ENCODE measurements at places on chromosomes 7 and 10.

DNA sequence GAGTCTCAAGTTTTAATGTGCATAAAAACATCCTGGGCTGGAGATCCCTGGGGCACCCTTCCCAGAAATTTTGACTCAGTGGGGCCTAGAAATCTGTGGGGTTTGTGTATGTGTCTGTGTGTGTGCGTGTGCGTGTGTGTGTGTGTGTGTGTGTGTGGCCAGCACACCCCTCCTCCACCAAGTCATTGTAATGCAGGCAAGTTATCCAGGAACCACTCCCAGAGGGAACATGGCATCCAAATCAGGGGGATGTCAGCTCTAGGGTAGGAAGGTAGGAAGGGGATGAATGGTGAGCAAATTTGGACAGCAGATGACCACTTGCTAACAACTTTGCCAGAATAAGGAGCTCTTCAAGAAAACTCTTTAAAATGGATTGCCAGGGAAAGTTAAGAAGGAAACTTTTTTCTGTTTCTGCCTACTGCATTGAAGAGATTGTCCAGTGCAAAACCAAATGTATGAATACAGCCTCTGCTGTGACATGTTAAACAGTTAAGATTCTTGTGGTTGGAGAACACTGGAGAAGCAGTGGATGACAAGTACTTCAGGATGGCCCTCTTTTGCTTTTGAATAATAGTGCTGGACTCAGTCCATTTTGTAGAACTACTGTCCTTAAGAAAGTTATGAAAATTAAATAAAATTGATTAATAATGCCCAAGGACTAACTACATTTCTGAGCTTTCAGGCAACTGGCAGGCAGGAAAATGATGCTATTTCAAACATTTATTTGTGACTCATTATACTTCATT, 12.3 kb downstream of the STAMBPL1 start:
- no peak for DNase-seq

- DNase-seq = no peak
Observed at GRCh38 chr10:100873146-100873826, 39.5 kb upstream of the SLF2 start.

DNA sequence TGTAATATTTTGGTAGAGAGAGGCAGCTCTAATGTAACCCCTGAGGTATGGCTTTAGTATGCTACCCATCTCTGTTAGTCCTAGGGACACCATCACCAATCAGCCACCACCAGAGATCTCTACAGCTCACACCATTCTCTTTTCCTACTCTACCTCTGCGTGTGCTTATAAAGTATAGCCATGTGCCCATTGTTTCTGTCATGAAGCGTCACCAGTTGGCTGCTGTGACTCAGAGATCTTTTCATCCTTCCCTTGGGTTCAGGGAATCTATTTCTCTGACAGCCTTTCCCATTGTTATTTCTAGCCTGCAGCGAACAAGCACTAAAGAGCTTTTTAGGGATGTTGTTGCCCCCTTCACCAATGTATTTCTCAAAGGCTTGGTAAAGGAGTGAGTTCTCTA, 103.3 kb downstream of the TPST1 start:
- no peak for DNase-seq

GRCh38 chr10:100998183-100998990, 1.2 kb upstream of the LZTS2 start:
- peak; percentile 93 for DNase-seq

- no peak for DNase-seq
Observed at GRCh38 chr7:4745971-4746919, 29.2 kb upstream of the AP5Z1 start.

- DNase-seq = no peak
Observed at GRCh38 chr10:129516846-129517679, 50.0 kb downstream of the MGMT start.

DNA sequence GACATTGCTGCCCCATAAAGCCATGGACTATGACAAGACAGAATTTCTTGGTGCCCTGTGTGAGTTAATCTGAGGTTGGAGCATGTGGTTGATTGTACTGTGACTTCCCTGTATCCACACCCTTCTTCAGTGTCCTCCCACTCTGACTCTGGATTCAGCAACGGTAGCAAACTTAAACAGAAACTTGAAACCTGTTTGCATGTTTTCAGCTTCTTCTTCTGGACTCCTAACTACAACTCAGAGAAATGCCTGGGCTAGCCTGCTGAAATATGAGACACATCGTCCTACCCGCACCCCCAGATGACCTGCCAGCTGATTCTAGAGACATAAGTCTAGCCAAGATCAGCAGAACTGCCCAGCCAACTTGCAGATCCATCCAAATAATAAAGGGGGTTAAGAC, 78.4 kb downstream of the IPMK start:
- DNase-seq = no peak

GRCh38 chr7:47153058-47153457, 428.9 kb downstream of the TNS3 start:
- peak; percentile 51 for DNase-seq

DNA sequence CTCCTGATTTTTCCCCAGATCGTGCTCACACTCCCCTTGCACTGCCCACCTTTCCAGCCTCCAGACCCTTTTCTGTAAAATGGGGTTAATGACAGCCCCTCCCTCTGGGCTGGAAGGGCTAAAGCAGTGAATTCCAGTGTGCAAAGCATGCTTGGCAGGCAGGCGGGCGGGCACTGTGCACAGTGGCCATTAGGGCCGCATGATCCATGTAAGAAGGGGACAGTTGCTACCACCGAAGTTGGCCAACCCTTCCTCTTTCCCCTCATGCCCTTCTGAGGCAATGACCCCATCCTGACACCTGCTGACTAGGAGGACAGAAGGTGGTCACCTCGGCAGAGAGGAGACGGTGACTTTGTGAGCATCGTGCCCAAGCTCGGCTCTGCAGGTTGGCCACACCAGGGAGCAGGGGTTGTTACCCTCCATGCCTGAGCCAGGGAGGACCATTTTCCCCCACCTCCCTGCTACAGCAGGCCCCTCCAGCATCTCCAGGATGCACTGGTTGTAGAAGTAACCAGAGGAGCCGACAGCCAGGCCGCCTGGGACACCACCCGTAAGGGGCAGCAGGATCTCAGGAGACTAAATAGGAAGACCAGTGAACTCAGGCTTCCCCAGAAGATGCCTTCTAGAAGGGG, 166.4 kb downstream of the SLIT1 start:
- no peak for DNase-seq

DNA sequence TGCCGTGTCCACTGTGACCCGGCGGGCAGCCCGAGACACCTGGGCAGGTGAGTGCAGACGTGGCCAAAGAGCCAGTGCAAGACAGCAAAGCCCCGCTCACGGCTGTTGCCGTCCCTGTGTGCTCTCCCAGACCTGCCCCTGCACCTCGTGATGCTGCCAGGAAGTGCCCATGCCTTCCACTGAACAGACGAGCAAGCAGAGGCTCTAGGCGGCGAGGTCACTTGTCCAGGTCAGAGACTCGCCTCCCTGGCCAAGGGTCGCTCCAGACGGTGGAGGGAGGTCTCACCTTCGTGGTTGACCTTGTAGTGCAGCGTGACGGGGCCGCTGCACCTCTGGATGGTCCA, 78.2 kb upstream of the GNA12 start:
- DNase-seq = no peak

DNA sequence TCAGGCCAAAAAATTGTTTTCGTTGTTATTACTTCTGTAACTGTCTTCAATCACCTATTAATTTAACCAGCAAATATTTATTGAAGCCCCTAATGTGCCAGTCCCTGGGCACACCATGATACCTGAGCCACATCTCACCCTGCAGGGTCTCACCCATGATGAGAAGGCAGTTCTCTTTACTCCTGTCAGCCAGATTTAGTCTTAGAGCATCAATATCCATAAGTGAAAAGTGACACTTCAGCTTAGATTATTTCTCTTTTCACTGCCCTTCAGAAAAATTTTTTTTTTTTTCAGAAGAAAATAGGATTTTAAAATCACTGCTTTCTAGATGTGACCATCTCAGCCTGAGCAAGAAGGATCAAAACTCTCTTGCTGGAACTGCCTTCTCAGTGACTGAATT, 258.6 kb upstream of the NFE2L3 start:
- DNase-seq = no peak

DNA sequence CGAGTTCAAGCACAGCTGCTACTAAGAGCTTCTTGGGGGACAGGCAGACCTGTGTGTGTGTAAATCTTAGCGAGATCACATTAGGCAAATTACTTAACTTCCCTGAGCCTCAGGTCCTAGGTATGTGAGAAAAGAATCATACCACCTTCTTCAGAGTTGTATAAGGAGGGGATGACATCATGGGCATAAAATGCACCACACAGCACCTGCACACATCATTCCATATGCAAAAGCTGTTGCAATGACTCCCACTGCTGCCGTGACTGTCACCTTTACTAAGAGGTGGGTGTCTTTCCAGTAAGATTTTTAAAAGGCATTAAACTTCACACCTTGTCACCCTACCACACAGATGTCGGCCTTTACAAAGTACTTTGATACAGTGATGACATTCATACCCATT, 146.0 kb downstream of the FANK1 start:
- DNase-seq = no peak

- DNase-seq = no peak
Observed at GRCh38 chr10:102112210-102112817, 7.9 kb downstream of the LDB1 start.

- DNase-seq = no peak
Observed at GRCh38 chr10:33760056-33760943, 425.8 kb upstream of the NRP1 start.

DNA sequence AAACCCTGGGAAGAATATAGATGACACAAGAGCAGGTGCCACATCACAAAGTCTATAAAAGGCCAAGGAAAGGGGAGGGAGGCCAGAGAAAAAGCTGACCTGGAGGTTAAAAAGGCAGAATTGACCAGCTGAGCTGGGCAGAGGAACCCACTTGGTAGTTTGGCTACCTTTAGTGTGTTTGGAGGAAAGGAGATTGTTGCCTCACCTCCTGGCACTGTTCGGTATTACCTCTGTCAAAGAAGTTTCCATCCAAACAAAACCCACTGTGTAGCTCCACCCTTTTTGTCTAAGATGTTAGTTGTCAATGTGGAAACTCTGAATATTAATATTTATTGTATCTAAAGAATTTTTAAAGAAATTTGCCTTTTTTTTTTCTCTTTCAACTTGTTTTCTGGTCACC, 23.4 kb downstream of the ENTPD7 start:
- peak; percentile 2 for DNase-seq

- DNase-seq = no peak
Observed at GRCh38 chr7:83065714-83066113, 97.0 kb downstream of the PCLO start.

DNA sequence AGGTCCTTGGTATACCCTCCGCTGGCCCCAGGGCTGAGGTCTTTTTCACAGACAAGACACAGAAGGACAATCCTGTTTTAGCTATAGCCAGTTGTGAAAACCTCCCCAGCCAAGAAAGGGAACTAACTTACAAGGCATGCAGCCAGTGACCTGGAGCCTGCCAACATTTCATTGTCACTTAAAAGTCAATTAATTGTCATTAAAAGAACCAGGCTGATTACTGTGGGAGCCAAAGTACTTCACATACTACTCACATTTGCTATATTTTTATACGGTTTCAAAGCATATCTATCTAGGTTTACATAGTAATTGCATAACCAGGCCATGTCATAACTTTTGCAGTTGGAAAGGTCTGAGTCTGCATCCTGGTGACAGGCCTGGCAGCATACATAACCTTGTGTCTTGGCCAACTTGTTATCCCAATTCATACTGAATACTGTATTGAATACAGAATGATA, 31.1 kb downstream of the NRBF2 start:
- no peak for DNase-seq

- no peak for DNase-seq
Observed at GRCh38 chr10:132563485-132564248, 26.1 kb downstream of the INPP5A start.

DNA sequence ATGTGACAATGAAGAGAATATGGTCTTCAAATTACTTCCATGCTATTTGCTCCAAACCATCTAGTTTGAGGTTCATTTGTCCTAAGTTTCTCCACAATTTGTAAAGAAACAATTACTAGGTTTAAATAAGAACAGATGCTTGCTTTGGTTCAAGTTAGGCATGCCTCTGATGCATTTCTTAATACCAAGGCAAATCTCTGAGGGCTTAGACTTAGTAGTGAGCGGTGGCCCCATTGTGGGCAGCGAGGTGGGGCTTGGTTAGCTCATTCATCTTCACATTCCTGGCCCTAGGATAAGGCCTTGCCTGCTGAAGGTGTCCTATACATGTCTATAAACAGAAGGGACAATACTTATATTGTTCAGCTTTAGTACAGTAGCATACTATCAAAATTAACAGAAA, 52.4 kb upstream of the RHEB start:
- DNase-seq = no peak

- DNase-seq = no peak
Observed at GRCh38 chr10:35564341-35564968, 40.7 kb upstream of the GJD4 start.

DNA sequence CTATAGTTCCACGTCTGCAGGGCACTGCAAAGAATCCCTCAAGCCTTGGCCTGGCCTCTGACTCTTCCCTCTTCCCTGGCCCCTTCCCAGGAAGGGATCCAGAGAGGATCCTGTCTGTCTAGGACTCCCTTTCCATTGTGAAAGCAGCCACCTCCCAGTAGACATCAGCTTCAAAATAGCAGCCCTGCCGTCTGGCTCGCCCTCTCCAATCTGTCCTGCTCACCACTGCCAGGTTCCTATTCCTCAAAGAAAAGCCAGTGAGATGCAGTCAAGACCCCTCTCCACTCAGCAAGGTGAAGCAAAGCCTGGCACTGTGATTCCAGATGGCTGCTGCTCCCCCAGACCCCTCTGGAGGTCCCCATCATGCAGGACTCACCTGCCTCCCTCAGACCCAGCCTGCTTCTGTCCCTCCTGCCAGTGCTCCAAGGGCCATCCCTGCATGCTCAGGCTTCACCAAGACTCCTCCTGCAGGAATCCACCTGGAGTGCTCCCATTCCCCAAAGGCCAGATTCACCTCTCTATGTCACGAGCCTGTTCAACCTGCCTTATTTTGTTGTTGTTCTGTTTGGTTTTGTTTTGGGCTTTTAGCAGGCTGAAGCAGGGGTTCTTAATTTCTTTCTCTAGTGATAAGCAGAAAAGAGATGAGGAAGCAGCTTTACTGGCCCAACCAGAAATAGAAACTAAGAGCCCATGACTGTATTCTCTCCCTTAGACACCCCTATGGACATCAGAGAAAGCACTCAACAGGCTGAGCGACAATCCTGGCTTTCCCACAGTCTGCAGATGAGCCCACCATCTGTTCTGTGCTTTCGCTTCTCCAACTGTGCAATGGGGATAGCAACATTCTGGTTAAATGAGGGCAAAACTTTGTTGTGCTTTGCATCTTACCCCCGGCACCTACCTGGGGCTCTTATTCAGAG, 305.1 kb downstream of the GRID1 start:
- no peak for DNase-seq

DNA sequence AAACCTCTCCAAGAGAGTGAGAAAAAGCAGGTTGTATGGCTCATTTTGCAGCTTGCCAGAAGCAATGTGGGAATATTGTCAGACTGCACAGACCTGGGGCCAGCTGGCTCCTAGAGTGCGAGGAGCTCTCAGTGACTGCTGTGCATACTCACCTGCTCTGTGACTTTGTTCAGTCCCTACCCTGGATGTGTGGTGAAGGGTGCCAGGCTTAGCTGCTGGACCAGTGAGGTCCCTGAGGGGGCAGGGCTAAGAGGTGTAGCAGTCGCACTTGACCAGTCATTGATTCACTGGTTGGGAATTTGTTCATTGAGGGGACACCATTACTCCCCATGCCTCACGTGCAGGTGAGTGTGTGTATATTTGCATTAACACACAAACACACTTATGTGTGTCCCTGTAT, 60.1 kb downstream of the IKZF1 start:
- no peak for DNase-seq

- no peak for DNase-seq
Observed at GRCh38 chr10:1961989-1962388, 224.7 kb upstream of the ADARB2 start.
